Smooth muscle cell of the umbilical artery (primary cell): ENCODE measurements at places on chromosomes 5 and 9. TPM values are rescaled to one million over a fixed set of nuclear protein-coding genes. Genes with fewer than 3 reads are reported as not detected.

The TLR4 gene
- 0.23 and 0.30 TPM in 2 replicates for total RNA-seq

The NRARP gene
- total RNA-seq: 0.18 and 0.30 TPM in 2 replicates

The PHF24 gene
- 0.05 and 0.30 TPM in 2 replicates for total RNA-seq

The ARSK gene
- total RNA-seq: 13.4 and 24.2 TPM in 2 replicates

The PCDHA6 gene
- total RNA-seq: 0.60 and 0.89 TPM in 2 replicates

The ZNF483 gene
- 1.2 TPM in 2 replicates for total RNA-seq

The EQTN gene
- not detected in 2 replicates for total RNA-seq

The SLC25A2 gene
- 0.28 and 0.30 TPM in 2 replicates for total RNA-seq

The TBCA gene
- total RNA-seq: 90.6 and 104 TPM in 2 replicates

The LPAR1 gene
- total RNA-seq: 45.7 and 82.0 TPM in 2 replicates

The ZNF366 gene
- total RNA-seq: 0.05 TPM in 1 of 2 replicates, not detected in the other

The FOXD4L4 gene
- total RNA-seq: 0.18 TPM in 1 of 2 replicates, not detected in the other

The CATSPER3 gene
- not detected in 2 replicates for total RNA-seq

The CDC20B gene
- total RNA-seq: not detected in 2 replicates

The KCNMB1 gene
- total RNA-seq: 0.05 TPM in 1 of 2 replicates, not detected in the other

The ZNF883 gene
- 1.2 and 3.2 TPM in 2 replicates for total RNA-seq

The PAM gene
- total RNA-seq: 513 and 529 TPM in 2 replicates

The TAF11L14 gene
- not detected in 2 replicates for total RNA-seq

The C9 gene
- 0.46 TPM in 1 of 2 replicates, not detected in the other for total RNA-seq

The OGN gene
- total RNA-seq: 0.59 TPM in 1 of 2 replicates, not detected in the other

The RXRA gene
- 7.4 and 12.4 TPM in 2 replicates for total RNA-seq

The MRPS27 gene
- 60.9 and 64.0 TPM in 2 replicates for total RNA-seq

The SCGB3A2 gene
- total RNA-seq: not detected in 2 replicates

The BTNL9 gene
- total RNA-seq: not detected in 2 replicates

The SLC34A3 gene
- total RNA-seq: under 0.01 TPM in 1 of 2 replicates, not detected in the other

The PCDHA1 gene
- under 0.01 and 0.09 TPM in 2 replicates for total RNA-seq

The ITK gene
- total RNA-seq: under 0.01 TPM in 1 of 2 replicates, not detected in the other
